CD4-positive, alpha-beta T cell treated with Interleukin-4 for 1 hour (primary cell): ENCODE measurements at places on chromosomes 13 and 19.

DNA sequence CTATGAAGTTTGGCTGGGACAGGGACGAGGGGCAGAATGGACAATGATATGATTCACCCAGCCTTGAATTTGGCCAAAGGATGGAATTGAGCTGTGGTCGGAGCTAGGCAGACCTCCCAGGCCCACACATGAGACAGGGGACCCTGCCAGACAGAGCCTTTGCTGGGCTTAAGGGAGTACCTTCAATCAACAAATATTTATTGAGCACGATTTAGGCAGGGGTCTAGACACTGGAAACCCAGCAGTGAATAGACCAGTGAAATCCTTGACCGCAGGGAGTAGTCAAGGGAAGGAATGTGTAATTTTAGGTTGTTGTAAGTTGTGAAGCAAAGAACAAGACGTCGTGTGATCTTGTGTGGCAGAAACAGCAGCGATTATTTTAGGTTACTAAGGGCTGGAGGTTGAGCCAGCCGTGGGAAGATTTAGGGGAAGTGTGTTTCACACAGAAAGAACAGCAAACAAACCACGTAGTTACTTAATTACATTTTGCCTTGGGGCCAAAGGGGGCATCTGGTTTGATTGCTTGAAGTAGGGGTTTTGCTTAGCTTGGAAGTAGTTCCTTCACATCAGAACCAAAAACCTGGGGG, 16.9 kb upstream of the AP1M2 start:
- peak; percentile 75 for DNase-seq

GRCh38 chr13:21458451-21458812, 671 bp downstream of the ZDHHC20 start:
- DNase-seq, result peak; percentile 58

DNA sequence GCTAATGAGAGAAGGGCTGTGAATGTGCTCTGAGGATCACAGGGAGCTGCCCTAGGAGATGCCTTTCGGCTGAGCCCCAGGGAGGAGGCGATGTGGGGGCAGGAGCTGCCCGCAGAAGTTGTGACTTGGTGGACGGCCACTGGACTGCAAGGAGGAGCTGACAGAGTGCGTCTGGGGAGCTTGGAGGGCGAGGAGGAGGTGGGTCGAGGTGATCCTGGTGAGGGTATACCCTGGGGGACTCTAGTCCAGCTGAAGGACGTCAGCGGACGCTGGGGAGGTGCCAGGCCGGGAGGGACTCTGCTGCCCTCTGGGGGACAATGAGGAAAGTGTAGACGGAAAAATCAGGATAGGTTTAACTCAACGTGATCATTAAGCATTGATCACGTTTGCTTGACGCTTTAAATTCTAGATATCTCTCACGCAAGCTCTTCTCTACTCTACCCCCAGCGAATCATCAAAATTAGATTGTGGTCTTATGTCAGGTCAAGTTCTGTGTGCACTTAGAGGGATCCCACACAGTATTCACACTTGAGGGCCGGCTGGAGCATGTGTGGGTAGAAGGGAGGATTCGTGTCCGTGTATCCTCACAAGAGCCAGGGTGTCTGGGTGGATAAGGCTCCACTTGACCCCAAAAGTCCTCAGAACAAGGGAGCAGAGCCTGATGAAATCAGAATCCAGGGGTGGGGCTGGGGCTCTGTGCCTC, 3.3 kb upstream of the CEACAM7 start:
- peak; percentile 28 for DNase-seq

DNA sequence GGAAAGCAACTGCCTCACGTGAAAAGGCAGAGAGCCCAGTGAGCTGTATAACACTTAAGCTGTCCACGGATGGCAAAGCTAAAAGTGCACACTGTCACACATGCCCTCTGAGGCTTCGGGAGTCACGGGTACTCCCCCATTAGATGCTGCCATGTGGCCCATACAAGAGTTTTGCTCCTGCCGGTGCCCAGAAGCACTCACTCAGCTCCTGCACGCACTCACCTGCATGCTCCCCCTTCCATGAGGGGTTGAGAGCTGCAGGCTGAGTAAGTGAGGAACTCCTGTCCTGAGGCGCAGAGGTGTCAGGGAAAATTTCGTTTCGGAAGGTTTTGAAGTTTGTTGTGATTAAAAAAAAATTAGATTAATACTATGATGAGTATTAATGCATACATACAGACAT, 939.2 kb upstream of the ATXN8OS start:
- DNase-seq, result no peak

DNA sequence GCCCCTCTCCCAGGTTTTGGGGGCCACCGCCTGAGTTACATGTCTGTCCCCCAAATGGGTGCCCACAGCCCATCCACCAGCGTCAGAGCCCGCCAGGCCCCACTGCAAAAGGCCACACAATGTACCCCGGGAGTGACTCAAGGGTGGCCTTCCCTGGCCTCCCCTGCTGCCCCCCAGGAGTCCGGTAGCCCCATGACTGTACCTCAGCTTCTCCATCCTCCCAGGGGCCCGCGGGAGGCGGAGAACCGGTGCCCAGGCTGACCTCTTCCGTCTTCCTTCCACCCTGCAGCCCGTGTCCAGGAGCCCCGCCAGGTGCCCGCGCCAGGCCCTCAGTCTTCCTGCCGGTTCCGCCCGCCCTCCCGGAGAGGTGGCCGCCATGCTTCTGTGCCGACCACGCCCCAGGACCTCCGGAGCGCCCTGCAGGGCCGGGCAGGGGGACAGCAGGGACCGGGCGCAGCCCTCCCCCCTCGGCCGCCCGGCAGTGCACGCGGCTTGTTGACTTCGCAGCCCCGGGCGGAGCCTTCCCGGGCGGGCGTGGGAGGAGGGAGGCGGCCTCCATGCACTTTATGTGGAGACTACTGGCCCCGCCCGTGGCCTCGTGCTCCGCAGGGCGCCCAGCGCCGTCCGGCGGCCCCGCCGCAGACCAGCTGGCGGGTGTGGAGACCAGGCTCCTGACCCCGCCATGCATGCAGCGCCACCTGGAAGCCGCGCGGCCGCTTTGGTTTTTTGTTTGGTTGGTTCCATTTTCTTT, 10.3 kb downstream of the CBARP start:
- no peak for DNase-seq

DNA sequence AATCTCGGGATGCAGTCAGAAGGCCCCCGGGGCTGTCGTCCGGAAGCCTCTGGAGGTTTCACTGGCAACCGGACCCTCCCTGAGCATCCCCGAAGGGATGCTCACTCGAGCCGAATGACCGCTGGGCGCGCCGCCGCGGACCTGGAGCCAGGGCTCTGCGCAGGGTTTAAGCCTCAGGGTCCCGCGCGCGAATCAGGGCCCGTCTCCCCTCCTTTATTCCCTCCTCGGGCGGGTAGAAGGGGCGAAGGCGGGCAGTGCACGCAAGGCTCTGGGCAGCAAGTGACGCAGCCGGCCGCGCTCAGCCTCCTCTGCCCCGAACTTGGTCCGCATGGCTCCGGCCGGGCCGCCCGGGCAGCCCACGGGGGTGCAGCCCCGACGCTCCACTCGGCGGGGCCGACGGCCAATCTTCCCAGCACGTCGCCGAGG, 572 bp downstream of the SHISA2 start:
- DNase-seq, result no peak

DNA sequence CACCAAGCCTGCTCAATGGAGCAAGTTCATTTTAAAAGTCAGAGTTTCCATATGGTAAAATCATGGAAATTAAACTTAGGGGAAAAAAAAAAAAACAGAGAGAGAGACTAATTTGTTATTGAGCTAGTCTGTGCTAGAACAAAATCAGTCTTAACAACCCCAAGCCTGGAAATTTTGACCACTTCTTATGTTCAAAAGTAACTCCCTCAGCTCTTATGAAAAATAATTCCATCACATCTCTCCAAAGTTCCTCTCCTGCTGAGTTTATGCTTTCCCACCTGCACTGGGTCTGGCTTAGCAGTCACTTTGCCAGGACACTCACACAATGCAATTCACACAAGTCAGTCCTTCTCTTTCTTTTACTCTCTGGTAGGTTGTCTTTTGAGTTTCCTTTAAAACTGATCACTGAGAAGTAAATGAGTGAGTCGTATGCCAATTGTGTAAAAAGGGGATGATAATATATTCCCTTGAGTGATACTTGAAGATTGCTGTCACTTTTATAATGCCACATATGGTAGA, 92.6 kb downstream of the ENOX1 start:
- DNase-seq, result no peak

- no peak for DNase-seq
These were observed 573 bp upstream of the ZNF614 start for GRCh38 chr19:52028780-52029123.
